ENCODE measurements at places on chromosomes 5 and 9.
A peak's percentile ranks its signal among the peaks of the same experiment; 100 is the strongest.

DNA sequence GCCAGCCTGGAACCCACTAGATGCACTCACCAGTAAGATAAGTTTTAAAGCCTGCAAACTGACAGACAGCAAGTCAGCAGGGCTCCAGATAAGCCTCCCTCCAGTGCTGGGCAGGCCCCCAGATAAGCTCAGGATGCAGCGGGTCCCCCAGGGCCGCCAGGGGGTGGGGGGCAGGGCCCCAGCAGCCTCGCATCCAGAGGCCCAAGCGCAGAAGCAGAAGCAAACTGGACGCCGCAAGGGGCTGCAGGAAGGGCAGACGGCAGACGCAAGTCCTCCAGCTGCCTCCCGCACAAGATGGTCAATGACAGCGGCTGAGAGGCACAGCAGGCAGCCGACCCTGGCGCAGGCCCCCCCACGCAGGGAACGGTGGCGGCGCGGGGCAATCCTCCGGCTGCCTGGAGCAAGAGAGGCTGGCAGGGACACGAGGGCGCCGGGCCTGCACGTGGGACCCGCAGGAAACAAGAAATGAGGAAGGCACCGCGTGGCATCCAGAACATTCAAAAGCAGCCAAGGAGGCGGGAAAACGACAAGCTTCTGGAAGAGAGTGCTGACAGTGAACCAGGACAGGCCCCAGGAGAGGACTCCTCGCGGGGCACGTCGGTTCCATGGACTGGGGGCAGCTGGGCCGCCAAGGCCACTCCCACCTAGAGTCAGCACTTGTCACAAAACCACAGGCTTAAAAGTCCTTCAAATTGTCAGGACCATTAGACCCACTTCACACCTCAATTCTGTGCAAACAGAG is 49.8 kb downstream of the ROR2 start:
- no peak for DNase-seq

- DNase-seq: no peak
Observed at GRCh38 chr9:127873886-127874285, 3.6 kb downstream of the AK1 start.

DNA sequence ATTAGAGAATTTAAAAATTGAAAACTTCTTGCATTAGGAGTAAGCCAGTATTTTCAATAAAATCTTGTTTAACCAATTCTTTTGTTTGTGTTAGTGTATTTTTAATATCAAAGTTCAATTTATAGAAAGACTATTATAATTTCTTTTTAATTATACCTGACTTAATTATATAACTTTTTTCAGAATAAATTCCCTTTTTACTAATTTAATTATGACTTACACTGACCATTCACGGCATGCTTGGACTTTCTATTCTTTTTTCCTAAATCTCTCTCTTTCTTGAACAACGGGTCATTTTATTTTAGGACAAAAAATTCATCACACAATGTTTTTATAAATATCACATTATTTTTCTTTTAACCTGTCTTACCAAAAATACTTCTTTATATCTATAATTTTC is 555.3 kb upstream of the PTGER4 start:
- DNase-seq: no peak

DNA sequence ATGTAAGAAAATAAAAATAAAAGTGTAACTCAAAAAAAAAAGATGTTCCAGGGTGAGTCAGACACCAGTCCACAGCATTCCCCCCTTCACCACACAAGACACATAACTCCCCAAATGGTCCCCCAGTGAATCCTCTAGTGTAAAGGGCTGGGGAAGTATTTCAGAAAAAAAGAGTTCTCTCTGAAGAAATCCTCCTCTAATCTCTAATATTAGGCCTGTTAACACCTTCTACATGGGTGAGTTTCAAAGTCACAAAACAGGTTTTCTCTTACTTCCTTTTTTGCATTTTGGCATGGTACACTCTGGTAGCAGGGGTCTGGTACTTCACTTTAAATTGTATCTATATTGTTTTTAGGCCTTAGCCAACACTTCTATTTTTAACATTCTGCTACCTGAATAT is 28.2 kb downstream of the RNF145 start:
- no peak for DNase-seq

DNA sequence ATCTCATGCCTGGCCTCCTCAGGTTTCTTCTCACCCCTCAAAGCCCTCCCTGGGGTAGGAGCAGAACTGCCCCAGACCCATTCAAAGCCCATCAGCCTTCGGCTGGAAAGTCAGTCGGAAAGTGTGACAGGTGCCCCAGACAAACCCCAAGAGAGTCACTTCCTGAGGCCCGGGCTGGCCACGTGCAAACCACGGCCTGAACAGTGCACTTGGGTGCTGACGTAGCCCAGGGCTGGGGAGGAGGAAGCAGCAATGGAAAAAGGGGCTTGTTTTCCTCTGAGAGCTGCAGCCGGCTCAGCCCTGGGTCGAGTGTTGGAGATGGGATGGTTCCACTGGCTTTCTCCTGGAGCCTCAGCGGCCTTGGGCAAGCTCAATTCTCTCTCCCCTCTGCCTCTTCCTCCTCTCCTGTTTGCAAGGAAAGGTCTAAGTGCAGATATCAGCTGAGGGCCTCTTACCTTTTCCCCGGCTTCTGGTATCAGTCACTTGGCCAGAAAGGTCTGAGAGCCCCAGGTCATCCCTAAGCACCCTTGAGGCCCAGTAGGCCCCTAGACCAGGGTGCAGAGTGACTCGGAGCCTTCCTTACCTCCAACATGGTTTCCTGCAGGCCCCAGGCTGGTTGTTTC is 5.9 kb upstream of the EGR1 start:
- peak; percentile 82 for DNase-seq

DNA sequence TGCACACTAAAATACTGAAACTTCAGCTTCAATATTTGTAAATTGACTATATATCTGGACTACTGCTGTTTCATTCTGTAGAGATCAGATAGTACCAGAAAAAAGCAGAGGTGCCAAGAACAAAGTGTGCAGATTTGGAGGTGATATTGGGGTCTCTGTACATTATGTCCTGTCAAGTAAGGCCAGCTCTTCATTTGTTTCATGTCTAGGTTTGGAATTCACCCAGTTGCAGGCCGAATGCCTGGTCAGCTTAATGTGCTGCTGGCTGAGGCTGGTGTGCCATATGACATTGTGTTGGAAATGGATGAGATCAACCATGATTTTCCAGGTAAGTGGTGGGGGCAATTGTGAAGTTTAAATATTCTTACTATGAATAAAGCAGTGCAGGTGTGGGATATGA is 96.9 kb downstream of the NNT start:
- DNase-seq: no peak

- no peak for DNase-seq
Observed at GRCh38 chr9:111456529-111456928, 27.7 kb downstream of the ECPAS start.

- no peak for DNase-seq
Observed at GRCh38 chr5:132008961-132009680, 2.3 kb downstream of the ACSL6 start.

DNA sequence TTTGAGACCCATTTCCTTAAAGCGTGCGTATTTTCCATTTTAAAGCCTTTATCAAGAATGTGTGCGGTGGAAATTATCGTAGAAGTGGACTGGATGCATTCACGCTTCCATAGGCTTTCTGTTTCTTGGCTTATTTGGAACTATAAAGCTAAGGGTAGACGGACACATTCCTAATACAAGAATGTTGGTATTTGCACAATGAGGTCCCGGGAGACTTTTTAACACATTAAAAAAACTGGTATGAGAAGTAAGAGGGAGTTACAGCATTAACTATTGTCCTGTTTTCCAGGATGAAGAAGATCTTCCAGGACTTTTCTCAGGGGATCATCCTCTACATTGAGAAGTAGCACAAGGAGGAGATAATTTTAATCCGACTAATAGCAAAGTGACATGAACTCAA is 653.0 kb downstream of the MTRR start:
- no peak for DNase-seq

DNA sequence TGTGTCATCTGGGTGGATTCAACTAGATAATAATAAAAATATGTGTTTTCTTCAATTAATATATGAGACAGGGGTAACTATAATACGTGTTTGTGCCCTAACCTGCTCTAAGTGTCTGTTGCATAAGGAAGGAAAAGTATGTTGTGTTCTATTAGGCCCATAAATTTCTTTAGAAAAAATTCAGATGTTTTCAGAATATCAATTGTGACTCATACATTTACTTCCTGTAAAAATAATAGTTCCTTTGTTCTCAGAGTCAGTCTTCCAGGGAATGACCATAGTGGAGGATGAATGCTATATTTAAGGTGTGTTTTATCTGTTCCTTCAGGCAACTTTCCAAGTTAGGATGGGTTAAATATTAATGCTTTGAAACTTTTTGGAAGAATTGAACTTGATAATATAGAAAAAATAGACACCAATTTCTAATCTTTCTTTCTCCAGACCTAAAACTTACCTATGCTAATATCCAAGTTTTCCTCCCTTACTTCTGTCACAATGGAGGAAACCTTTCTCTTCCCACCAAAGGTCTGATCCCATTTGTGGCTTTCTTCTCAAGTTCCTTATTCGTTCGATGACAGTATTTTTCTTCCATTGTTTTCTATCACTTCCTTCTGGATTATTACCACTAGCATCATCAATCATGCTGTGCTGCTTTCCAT is 49.9 kb downstream of the ISL1 start:
- no peak for DNase-seq

All from activated T-cell treated with anti-CD3 and anti-CD28 coated beads for 4 hours (primary cell).